Activated T-helper 2 cell treated with anti-CD3 and anti-CD28 coated beads, Interferon-gamma antibody, Interleukin-2, Interleukin-4, amounts not matched to agents 10 μg/mL and 5 μg/mL and 100 μg/mL, durations not matched to agents 14 hours and 24 hours and 36 hours (primary cell): ENCODE measurements at places on chromosomes 13 and 19. TPM values are rescaled to one million over a fixed set of nuclear protein-coding genes. Genes with fewer than 3 reads are reported as not detected.

- no peak for DNase-seq
Measured at GRCh38 chr13:100211016-100211710, 122.3 kb downstream of the PCCA start.

The ZNF613 gene
- 3.6 and 3.8 TPM in 2 replicates for total RNA-seq

DNA sequence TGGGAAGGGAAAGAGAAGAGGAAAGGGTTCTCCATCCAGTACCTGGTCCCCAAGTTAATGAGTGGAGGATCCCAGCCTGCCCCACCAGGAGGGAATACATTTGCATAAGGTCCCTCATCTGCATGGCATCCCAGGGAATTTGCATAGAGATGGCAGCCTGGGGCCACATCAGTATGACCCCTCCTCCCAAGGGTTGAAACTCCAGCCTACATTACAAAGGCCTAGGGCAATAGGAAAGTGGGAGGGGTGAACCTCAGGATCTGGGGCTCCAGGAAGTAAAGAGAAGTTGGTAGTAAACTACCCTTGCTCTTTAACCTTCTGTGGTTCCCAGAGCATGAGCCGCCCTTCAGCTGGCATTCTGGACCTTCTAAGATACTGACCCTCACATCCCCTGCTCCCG, 6.8 kb upstream of the NECTIN2 start:
- no peak for DNase-seq

DNA sequence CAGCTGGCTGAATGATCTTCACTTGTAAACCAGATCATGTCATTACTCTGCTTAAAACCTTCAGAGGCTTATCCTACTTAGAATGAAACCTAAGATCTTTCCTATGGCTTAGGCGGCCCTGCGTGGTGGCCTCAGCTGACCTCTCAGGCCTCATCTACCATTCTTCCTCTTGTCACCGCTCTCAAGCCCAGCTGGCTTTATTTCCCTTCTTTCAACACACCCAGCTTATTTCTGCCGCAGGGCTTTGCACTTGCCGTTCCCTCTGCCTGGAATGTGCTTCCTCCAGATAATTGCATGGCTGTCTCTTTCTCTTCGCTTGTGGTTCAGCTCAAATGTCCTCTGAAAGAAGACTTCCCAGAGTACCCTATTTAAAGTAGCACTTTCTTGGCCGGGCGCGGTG, 3.6 kb upstream of the ASF1B start:
- DNase-seq: no peak

- no peak for DNase-seq
Measured at GRCh38 chr13:102401265-102401664, 583 bp downstream of the FGF14 start.

DNA sequence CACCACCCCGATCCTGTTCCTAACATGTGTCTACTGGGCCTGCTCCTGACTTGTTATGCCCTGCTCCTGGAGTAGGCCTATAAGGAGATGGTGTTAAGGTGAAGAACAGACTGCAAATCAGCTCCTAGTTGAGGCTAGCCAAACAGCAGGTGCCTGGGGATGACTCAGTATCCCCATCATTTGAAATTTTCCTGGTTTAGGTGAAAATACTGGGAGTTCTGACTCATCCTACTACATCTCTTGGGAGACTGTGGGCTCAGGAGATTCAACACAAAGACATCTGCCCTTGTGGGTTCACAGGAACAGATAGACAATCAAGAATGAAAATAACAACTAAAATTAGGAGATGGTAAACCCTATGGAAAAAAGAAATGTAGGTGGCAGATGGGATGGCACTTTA, 41.2 kb downstream of the BRD4 start:
- DNase-seq: no peak

GRCh38 chr13:40629678-40630384, 36.6 kb downstream of the FOXO1 start:
- no peak for DNase-seq

The RPL18 gene
- 1,853 and 1,861 TPM in 2 replicates for total RNA-seq

GRCh38 chr13:46580362-46580839, 27.4 kb downstream of the LRCH1 start:
- DNase-seq: no peak

DNA sequence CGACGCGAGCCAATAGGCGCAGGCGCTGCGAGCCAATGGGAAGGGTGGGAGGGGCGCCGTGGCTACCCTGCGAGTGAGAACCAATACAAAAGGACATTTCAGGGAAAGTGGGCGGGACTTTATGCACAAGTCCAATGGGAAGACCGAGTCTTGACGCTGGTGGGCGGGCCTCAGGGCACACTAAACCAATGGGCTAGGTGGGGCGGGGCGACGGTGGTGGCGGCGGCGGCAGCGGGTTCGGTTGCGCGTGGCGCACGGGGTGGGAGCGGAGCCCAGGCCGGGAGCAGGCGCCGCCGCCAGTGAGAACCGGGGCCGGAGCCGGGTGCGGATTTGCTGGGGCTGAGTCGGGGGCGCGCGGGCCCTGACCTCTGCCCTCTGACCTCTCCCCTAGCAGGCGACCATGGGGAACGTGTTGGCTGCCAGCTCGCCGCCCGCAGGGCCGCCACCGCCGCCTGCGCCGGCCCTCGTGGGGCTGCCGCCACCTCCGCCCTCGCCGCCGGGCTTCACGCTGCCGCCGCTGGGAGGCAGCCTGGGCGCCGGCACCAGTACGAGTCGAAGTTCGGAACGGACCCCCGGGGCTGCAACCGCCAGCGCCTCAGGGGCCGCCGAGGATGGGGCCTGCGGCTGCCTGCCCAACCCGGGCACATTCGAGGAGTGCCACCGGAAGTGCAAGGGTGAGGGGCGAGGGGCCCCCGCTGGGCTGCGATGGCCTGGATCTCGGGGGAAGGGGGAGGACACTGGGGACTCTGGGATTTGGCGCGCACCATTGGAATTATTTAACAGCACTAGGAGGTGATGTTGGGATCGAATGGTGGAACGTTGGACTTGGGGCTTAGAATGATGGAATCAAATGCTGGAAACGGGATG, at the start of gene TOMM40:
Gene TOMM40, plus strand, starts transcription at position 239 of the 867 bp plus-strand sequence. Its CDS starts 162 bp downstream, at position 401.
- DNase-seq: no peak

- DNase-seq: no peak
Measured at GRCh38 chr13:84985860-84986259, 813.4 kb downstream of the SLITRK6 start.

The SERPINE3 gene
- not detected in 2 replicates for total RNA-seq

The IRGC gene
- total RNA-seq: not detected in 2 replicates

DNA sequence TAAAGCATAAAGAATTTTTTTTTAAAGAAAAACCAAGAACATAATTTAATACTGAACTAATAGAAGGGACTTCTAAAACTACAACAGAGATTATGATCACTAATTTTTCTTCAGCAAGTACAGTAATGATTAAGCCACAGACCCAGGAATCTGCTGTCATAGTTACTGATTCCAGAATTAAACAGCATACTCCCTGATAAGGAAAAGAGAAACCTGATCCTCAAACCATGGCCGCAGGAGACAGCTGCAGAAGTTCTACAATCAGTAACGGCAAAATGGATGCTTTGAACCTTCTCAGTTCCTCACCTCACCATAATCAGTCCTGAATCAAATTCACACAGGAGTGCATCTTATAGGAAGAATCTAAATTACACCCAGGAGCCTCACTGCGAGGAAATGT, 939.0 kb upstream of the SLITRK1 start:
- DNase-seq: no peak

- no peak for DNase-seq
Measured at GRCh38 chr13:43021926-43022670, 1.3 kb upstream of the DNAJC15 start.

The ZNF578 gene
- 0.21 and 0.30 TPM in 2 replicates for total RNA-seq

- no peak for DNase-seq
Measured at GRCh38 chr13:28528388-28528787, 33.5 kb upstream of the FLT1 start.

GRCh38 chr13:43472980-43473379, 313.8 kb downstream of the ENOX1 start:
- DNase-seq: no peak

The ZSCAN5B gene
- total RNA-seq: not detected in 2 replicates

GRCh38 chr19:6484831-6485230, 3.2 kb upstream of the DENND1C start:
- DNase-seq: no peak

- no peak for DNase-seq
Measured at GRCh38 chr13:21578748-21579147, 25.2 kb downstream of the MICU2 start.
